CD4-positive, alpha-beta memory T cell (primary cell): ENCODE measurements at places on chromosomes 7 and 10. TPM values are rescaled to one million over a fixed set of nuclear protein-coding genes. Genes with fewer than 3 reads are reported as not detected.

Gene SPDYE2B
- total RNA-seq: not detected

Gene LIPK
- not detected for total RNA-seq

GRCh38 chr10:128609460-128609859 lies 483.2 kb upstream of the MKI67 start:
- DNase-seq: no peak
- H3K27ac ChIP-seq: no peak overlapping the region
- H3K4me1 ChIP-seq: no peaks in the 10 kb centered on the region
- no peaks in the 10 kb centered on the region for H3K27me3 ChIP-seq
- no peak overlapping the region for H3K4me3 ChIP-seq

- no peaks in the 10 kb centered on the region for H3K27me3 ChIP-seq
- no peaks in the 10 kb centered on the region for H3K4me1 ChIP-seq
- no peak for DNase-seq
- H3K27ac ChIP-seq: no peak overlapping the region
These were observed 273.7 kb downstream of the SEMA3D start for GRCh38 chr7:84912993-84913635.

DNA sequence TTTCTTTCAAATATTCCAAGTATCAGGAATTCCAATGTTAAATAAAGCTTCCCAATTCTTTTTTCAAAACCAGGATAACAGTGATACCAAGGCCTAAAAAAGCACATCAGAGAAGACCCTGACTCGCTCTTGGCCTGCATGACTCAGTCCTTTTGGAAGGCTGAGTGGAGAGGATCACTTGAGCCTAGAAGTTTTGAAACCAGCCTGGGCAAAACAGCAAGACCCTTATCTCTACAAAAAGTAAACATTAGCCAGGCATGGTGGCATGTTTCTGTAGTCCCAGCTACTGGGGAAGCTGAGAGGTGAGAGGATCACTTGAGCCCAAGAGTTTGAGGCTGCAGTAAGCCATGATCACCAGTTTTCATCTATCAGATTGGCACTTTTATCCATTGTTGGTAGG lies 18.7 kb downstream of the NFE2L3 start:
- H3K27me3 ChIP-seq: no peaks in the 10 kb centered on the region
- H3K4me3 ChIP-seq: no peak overlapping the region
- peaks cover 20% of the 10 kb centered on the region for H3K4me1 ChIP-seq
- no peak overlapping the region for H3K27ac ChIP-seq
- H3K36me3 ChIP-seq: no peaks in the 10 kb centered on the region

Gene MYOF
- total RNA-seq: 2.2 TPM

Gene AKR1B1
- total RNA-seq: 81.2 TPM
